Stimulated activated CD8-positive, alpha-beta memory T cell treated with anti-CD3 and anti-CD28 coated beads, Interleukin-4, amount 100 ng/mL, for 4 hours (primary cell): ENCODE measurements at places on chromosomes 6 and 20.

DNA sequence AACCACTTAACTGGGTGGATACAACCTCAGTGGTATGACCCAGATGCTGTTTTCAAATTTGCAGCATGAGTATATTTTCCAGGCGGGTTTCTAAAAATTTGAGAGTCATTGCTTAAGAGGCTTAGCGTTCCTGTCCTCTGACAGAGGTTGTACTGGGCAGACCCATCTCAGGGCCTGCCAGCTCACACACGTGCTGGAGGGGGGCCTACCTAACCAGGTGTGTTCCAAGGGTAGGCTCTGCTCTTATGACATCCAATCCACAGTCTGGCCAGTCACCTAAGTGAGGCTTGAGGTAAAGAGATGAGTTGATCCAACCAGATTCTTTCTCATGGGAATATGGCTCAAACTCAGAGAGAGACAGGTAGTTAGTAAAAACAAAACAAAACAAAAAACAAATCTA lies 1.3 kb downstream of the LYRM4 start:
- DNase-seq = no peak

DNA sequence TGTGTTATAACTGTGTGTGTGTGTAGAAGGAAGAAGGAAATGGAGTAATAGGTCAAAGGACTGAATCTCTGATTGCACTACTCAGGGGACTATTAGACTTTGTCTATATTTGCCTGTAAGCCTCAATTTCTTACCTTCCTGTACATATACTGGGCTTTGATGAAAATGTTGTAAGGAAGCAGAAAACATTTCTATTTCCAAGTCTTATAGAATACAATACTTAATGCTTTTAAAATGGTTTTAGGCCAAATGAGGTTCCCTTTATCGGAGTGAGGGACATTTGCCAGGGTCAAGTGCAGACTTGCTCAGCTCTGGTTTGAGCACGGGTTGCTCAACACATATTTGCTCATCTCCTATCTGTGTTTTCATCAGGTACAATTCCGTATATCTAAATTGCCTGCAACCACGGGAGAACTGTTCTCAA lies 28.3 kb downstream of the MEP1A start:
- DNase-seq = no peak

DNA sequence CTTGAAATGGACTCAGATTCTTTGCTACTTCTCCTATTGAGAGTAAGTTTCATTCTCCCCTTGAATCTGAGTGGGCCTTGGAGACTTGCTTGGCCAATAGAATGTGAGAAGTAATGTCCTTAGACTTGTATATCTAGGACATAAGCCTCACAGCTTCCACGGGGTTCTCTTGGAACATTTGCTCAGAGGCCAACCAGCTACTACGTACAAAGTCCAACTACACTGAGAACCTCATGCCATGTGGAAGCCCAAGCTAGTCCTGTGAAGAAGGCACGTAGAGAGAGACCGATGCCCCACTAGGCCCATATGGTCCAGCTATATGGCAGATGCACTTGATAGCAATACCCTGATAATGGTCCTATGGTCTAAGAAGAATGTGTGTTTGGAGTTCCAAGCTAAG lies 22.9 kb downstream of the TMEM14A start:
- no peak for DNase-seq

DNA sequence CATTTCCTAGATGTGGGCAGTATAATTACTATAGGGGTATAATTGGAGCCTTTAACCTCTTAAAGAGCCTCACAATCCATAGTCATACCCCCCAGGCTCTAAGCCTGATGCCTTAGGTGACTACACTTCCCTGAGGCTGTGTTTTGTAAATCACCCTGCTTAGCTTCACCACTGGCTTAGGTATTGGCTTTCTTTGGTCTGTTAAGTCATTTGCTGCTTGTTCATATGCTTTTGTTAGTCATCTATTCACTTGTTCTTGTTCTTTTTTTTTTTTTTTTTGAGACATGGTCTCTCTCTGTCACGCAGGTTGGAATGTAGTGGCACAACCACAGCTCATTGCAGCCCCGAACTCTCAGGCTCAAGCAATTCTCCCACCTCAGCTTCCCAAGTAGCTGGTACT lies 26.7 kb downstream of the KAT14 start:
- DNase-seq = no peak

DNA sequence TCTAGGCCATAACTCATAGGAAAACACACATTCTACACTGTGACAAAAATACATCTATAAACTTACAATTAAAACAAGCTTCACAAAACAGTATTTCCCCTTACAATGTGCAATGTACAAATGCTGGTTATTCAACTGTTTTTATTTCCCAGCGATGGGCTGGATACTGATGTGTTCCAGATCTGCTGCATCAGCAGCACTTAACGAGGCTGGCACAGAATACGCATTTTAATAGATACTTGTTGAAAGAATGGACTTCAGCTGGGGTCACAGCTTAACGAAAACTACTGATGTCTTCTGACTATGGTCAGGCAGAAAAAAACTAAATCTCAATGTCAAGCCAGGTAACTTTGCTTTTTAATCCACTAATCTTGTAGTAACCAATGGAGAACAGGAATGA lies 70.9 kb downstream of the B4GALT5 start:
- no peak for DNase-seq

DNA sequence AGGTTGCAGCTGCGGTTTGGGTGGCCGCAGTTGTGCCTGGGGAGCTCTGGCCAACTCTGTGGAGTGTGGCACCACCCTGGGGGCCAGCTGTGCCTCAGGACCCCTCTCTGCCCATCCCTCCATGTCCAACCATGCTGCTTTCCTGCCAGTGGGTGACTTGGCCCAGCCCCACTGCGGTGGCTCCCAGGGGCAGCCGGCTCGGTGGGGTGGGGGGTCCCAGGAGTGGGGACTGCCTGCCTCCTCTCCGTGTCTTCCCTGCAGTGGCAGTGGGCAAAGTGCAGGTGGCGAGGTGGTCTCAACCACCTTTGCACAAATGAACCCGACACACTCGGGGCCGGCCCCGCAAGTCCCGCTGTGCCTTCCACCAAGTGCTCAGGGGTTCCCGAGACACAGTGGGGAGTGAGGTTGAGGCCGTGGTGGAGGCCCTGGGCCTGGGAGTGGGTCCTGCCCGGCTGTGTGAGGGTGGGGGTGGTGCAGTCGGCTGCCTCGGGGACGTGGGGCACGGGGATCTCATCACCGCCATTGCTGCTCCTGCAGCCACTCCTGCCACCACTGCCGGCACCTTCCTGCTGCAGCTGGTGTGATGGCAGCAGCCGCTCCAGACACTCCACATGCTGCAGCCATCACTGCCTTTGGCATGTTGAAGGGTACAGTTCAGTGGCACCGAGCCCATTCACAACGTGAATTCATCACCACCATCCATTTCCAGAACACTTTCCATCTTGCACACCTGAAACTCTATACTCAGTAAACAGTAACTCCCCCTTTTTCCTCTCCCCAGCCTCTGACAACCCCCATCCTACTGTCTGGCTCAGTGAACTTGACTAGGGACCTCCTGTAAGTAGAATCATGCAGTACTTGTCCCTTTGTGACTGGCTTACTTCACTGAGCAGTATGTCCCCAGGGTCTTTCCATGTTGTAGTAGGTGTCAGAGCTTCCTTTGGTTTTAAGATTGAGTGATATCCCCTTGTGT lies 10.7 kb upstream of the SLCO4A1 start:
- no peak for DNase-seq
